Right hindlimb (tissue), 1 donor: ENCODE measurements at places on chromosomes 12 and 14.
A peak's percentile ranks its signal among the peaks of the same experiment; 100 is the strongest.

- no peak for DNase-seq
Measured at GRCh38 chr14:94638339-94638738, 26.1 kb downstream of the SERPINA3 start.

DNA sequence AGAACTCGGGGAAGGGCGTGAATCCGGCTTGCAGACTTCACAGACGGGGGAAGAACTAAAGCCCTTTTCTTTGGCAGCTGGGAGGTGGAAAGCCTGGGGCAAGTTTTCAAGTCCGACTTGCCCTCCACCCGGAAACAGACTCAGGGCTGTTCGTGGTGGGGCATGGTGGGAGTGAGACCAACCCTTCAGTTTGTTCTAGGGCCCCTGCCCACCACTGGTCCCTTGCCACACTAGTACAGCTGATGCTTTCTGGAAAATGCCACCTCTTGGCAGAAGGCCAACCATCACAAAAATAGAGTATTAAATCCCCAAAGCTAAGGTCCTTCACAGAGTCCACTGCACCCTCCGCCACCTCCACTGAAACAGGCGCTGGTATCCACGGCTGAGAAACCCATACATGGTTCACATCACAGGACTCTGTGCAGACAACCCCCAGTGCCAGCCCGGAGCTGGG lies 50.4 kb upstream of the DDX11 start:
- DNase-seq: no peak

- no peak for DNase-seq
Measured at GRCh38 chr14:103775506-103775905, 59.9 kb downstream of the ZFYVE21 start.

DNA sequence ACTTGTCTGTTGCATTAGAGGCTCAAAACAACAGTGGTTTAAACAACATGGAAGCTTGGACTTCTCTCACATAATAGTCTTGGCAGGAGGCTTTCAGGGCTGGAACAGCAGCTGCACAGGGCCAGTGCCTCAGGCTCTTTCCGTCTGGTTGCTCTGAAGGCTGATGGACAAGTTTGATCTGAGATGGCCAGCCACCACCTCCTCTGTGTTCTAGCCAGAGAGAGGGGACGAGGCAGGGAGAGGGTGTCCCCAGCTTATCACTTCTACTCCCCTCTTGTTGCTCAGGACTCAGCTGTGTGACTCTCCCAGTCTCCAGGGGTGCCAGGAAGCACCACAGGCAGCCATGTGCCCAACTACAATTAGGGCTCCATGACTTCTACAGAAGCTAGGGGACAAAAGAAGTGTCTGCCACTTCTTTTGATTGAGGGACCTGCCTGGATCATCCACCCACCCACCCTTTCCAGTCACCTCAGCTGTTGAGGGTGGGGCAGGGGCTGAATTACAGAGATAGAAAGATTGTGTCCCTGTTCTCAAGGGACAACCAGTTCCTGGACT lies 46.6 kb downstream of the SMIM41 start:
- DNase-seq: no peak

DNA sequence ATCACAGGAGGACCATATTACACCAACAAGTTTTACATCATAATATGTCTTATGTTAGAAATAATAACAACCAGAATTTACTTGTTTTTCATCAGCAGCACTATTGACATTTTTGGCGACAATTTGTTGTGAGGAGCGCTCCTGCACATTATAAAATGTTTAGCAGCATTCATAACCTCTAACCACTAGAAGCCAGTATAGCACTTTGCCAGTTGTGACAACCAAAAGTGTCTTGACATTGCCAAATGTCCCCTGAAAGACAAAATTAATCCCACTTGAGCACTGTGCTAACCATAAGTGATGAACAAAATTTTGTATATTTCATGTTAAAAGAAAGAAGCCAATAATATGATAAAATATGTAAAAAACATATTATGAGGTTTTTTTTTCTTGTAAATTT lies 356.9 kb upstream of the LMO3 start:
- DNase-seq: no peak

DNA sequence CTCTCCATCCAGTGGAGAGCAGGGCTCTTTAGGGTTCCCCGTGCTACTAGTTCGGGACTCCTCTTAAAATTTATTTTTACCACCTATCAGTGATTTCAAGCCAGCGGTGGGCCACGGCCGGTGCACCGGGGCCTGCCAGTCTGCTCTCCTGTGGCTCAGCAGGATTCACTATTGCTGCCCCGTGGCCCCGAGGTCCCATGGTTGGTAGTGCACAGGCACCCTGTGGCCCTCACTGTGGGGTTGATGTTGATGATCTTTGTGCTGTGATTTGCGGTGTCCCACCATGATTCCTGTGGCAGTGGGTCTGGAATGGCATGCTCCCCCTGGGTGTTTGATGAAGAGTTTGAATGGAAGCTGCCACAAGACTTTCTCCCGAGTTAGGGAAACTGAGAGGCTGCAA lies 12.6 kb upstream of the MEG3 start:
- DNase-seq: peak; percentile 4

- DNase-seq: no peak
Measured at GRCh38 chr12:80032946-80033345, 66.4 kb upstream of the OTOGL start.

- no peak for DNase-seq
Measured at GRCh38 chr12:92574051-92574783, 128.6 kb upstream of the PLEKHG7 start.

GRCh38 chr14:21032326-21033132 lies 2.1 kb downstream of the RNASE13 start:
- DNase-seq: no peak

GRCh38 chr14:60356386-60356785 lies 107.4 kb downstream of the PPM1A start:
- no peak for DNase-seq

GRCh38 chr14:101564819-101565698 lies 3.8 kb downstream of the DIO3 start:
- no peak for DNase-seq

- no peak for DNase-seq
Measured at GRCh38 chr12:72622556-72622955, 350.4 kb downstream of the TRHDE start.

DNA sequence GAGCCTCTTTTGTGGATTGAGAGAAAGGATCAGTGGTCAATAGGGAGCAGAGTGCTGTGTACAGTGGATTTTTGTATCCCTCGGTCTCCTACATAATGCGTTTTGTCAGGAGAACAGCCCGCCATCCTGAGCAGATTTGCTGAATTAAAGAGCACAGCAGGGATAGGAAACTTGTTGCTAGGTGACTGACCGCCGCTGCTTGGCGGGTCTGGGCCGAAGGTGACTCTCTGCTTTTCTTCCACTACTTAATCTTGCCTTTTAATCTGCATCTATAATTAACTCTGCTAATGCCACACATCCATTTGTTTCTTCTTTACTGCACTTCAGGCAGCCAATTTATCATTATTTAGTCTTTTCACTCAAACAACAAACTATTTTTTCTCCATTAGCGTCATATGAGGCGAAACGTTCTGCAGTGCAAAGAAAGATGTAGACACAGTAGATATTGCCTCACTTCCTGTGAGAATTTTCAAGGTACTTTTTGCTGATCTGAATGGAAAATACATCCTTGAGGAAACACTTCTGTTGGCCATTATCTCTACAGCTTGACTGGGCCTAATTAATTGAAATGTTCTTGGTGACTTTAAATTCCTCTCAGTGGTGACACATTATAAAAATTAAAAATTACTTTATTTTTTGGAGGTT lies 108.0 kb downstream of the PPM1A start:
- DNase-seq: peak; percentile 26

DNA sequence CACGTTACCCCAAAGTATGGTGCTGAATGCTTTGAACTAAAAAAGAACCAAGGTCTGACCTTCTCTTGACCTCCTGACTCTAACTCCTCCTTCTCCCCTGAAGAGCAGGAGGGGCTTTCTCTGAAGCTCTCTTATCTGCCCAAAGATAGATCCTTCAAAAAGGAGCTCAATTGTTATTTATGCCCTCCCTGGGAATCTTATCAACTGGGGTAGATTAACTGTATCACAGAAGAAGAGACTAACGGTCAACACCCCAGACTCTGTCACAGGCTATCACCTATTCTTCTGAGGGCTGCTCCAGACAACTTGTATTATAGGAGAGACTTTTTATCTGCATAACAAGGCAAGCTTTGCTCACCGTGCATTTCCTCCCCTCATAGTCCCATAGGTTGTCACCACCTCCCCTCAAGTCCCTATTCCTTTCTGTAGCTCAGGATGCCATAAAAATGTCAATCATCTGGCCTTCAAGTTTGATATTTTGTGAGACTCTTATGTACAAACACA lies 86.6 kb downstream of the PAPLN start:
- no peak for DNase-seq

DNA sequence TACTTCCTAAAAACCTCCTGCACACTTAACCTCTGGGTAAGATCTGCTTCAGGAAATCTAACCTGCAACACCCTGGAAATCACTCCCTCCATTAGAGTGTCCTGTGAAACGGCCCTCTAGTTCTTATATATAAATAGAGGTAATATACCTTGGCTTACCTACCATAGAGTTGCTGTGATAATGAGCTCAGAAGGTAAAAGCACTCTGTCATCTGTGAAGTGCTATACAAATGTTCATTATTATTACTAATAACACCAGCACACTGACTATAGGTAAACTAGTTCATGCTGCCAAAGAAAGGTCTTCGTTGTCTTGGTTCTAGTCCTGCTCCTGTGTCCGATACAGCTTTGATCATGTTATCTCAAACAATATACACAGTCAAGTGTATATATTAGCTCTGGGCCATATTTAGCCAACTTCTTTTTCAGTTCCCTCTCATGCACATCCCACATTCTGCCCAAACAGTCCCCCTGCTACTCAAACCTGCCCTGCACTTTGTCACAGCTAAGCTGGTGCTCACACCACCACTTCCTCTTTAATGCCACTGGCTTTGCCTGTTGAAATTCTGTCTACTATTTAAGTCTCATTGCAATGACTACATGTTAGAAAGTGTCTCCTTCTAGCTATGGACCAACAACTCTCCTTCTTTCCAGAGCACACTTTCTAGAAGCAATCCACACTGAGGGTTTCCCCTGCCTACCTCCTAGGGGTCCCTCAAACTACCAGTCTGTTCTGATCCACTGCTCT lies 5.1 kb downstream of the E2F7 start:
- DNase-seq: no peak

- DNase-seq: no peak
Measured at GRCh38 chr12:43636725-43637463, 84.9 kb upstream of the ADAMTS20 start.

GRCh38 chr14:43934102-43934501 lies 573.0 kb downstream of the FSCB start:
- no peak for DNase-seq

- no peak for DNase-seq
Measured at GRCh38 chr12:133058203-133059113, 21.1 kb downstream of the ZNF84 start.

- peak; percentile 67 for DNase-seq
Measured at GRCh38 chr14:90521084-90521929, 124.5 kb downstream of the CALM1 start.

- DNase-seq: no peak
Measured at GRCh38 chr12:72388322-72388721, 116.2 kb downstream of the TRHDE start.

DNA sequence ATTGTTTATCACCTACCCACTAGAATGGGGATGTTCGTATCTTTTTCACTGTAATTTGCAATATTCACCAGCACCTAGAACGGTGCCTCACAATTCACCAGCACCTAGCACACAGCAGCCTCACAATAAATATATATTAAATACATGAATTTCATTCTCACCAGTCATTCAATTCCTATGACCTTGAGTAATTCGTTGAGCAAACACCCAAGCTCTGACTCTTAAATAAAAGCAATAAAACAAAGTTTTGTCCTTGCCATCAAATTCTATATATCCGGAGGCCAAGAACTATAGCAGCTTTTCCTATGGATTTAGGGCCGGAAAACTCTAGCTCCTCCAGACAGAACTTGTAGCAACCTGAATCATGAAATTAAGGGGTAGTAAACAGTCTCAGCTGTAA lies 981 bp downstream of the VTI1B start:
- DNase-seq: no peak

DNA sequence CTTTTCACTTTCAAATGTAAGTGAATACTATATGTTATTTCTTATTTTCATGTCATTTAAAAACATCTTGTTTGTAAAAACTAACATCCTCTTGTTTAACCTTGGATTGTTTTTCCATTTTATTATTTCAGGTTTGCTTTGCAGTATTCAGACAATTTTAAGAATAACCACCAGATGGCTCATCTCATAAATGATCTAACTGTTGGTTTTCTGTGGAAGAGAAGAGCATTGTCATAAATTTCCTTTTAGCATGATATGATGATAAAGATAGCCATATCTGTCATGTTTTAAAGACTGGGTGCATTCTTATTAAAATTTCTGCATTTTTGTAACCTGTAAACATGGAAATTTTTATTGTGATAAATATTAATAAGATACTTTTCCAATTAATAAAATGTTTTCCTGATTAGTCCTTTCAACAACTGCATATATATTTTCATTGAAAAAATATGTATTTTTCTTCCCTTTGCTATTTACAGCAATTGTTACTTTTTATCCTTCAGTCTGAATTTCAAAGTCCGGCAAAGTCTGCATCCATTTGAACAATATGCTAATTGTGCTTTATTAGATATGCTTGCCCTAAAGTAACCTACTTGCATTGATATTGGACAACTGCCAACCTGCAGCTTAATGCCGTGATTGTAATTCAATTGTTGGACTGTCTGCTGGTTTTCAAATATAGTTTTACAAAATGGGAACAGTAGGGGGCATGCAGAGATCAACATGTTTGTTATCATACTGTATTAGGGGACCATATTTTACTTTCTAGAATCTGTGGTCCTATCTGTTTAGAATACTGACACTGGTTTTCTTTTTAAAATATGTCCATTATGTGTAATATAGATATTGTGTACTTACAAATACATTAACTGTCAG lies 163.4 kb downstream of the GARIN6 start:
- DNase-seq: no peak

GRCh38 chr14:92728759-92729364 lies 19.6 kb downstream of the LGMN start:
- DNase-seq: no peak

DNA sequence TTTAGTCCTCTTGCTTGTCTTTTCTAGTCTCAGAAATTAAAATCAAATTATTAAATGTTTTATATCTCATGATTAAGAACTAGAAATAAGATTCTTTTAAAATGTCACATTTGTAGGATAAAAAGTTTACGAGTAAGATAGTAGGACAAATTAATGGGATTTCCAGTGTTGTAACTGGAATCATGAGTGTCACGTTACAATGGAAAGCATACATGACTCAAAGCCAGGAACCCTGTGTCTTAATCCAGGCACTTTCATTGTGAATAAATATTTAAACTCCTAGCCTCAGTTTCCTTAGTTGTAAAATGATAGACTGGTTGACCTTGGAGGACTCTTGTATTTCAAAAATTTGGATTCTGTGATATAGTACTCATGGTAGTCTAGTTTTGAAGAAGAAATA lies 84.9 kb downstream of the MIA2 start:
- DNase-seq: no peak

DNA sequence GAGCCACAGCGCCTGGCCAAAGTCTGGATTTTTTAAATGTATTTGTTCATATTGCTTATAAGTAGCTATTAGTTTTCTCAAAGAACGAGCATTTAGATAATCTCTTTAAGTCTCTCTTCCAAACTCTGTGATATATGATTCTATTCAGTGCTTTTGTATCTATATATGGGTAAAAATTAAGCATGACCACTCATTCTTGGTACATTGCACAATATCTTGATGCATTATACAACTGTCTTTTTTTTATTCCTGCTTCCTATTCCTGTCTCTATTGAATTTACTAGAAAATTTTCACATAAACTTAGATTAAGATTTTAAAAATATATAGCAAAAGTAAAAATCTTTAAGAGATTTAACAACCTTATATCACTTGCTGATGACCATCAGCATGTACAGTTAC lies 29.1 kb downstream of the SOCS2 start:
- DNase-seq: no peak
